ENCODE measurements at places on chromosomes 16 and 17. TPM values are rescaled to one million over a fixed set of nuclear protein-coding genes. Genes with fewer than 3 reads are reported as not detected.
A peak's percentile ranks its signal among the peaks of the same experiment; 100 is the strongest.

DNA sequence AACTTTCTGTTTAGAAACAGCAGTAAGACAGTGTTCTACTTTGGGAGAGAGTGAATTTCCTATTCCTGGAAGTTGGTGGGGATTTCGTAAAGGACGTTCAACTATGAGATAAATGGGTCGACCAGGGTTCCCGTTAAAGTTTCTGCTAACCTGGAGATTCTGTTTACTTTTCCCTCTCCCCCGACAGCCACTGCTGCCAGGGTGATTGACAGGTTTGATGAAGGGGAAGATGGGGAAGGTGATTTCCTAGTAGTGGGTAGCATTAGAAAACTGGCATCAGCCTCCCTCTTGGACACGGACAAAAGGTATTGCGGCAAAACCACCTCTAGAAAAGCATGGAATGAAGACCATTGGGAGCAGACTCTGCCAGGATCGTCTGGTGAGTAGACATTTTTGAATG is 1.3 kb downstream of the AATF start:
- H3K27me3 ChIP-seq: peaks cover 26% of the 10 kb centered on the region
- H3K36me3 ChIP-seq: peaks cover 42% of the 10 kb centered on the region

GRCh38 chr16:15798671-15799070 is 58.2 kb downstream of the MYH11 start:
- DNase-seq: no peak
- no peak overlapping the region for H3K27ac ChIP-seq
- H3K27me3 ChIP-seq: no peaks in the 10 kb centered on the region
- H3K36me3 ChIP-seq: no peaks in the 10 kb centered on the region
- H3K4me1 ChIP-seq: no peaks in the 10 kb centered on the region

DNA sequence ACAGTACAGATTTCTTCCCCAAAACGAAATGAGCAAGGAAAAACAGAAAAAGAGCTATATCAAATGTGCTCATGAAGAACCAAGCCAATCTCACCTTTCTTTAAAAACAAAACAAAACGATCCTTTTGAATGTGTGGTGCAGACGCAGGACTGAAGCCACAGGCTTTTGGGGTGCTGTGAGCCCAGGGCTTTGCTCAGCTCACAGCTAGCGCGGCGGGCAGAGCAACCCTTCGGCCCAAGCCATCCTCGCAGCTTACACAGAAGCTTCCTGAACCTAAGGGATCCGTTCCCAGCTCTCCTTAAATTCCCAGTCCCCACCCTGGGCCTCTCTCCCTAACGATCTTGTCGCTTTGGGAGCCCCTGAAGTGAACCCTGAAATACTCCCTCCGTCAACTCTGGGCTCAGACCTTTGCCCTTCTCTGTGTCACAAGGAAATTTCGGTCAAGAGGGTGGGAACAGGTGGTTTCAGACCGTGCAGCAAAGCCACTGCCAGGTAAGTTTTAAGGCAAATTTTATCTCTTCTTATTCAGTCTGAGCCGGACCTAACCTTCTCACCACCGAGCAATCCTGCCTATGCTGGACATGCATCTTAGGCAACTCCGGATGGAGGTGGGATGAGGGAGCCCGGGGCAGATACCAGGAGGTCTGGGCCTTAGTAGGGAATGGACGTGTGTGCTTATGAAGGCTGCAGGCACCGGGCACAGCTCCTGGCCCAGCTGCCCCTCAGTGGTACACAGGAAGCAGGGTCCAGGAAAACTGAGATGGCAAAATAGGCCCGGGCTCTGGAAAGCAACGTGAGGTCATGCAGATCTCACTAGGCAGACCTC is 52.0 kb downstream of the COTL1 start:
- H3K36me3 ChIP-seq: no peaks in the 10 kb centered on the region
- H3K27ac ChIP-seq: no peak overlapping the region
- DNase-seq: no peak
- no peak overlapping the region for H3K4me3 ChIP-seq
- peaks cover 32% of the 10 kb centered on the region for H3K4me1 ChIP-seq
- no peaks in the 10 kb centered on the region for H3K27me3 ChIP-seq

DNA sequence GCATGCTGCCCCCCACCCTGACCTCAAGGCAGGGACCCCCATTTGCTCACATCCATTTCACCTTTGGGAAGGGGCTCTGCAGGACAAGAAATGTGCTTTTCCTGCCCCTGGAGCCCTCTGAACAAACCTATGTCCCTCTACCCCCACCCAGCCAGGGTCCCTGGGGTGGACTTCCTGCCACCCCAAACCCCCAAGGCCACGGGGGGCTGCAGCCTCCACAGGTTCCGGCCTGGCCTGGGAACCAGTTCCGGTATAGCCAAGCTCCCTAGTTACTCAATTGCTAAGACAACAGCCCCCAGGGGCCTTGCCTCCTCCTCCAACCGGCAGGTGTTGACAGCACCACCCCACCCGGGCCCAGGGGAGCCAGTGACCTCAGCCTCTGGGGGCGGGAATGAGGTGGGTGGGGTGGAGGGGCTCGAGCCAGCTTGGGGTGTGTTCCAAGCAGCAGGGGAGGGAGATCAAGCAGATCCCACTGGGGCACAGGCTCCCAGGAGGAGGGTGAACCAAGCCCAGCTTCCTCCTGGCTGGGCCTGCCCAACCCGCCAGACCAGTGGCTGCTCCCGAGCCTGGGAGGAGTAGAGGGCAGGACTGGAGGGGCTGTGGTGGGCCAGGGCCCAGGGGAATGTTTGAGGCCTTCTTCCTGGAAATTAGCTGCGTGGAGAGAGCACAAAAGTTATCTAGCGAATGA is 6.6 kb downstream of the PNMT start:
- H3K27me3 ChIP-seq: no peaks in the 10 kb centered on the region
- H3K27ac ChIP-seq: peak overlapping the region; percentile 94
- H3K4me3 ChIP-seq: no peak overlapping the region
- H3K4me1 ChIP-seq: peaks cover 83% of the 10 kb centered on the region
- peak; percentile 54 for DNase-seq

- H3K27me3 ChIP-seq: no peaks in the 10 kb centered on the region
- H3K36me3 ChIP-seq: no peaks in the 10 kb centered on the region
- H3K27ac ChIP-seq: no peak overlapping the region
- DNase-seq: no peak
Measured at GRCh38 chr17:44826123-44826790, 3.8 kb downstream of the GJC1 start.

DNA sequence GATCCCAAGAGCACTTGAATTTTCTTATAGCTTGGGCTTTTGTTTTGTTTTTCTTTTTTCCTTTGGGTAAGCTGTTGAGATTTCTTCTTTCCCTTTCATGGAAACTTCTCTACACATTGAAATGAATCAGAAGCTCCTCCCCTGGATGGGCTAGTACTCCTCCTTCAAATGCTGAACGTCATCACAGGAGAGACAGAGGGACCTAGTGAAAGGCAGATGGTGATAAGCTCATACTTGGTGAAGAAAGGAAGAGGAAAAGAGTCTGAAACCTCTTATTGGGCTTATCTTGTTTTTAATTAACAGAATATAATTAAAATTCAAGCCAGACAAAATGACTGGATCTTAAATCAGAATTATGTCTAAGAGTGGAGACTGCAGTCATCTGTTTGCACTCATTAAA is 147.3 kb downstream of the SNX11 start:
- H3K36me3 ChIP-seq: no peaks in the 10 kb centered on the region
- H3K4me3 ChIP-seq: no peak overlapping the region
- no peaks in the 10 kb centered on the region for H3K27me3 ChIP-seq
- H3K27ac ChIP-seq: no peak overlapping the region
- no peaks in the 10 kb centered on the region for H3K4me1 ChIP-seq

- no peak overlapping the region for H3K4me3 ChIP-seq
- H3K36me3 ChIP-seq: no peaks in the 10 kb centered on the region
- peaks cover 7% of the 10 kb centered on the region for H3K4me1 ChIP-seq
- DNase-seq: no peak
- no peak overlapping the region for H3K27ac ChIP-seq
- H3K27me3 ChIP-seq: no peaks in the 10 kb centered on the region
Measured at GRCh38 chr16:69405757-69406156, 18.7 kb upstream of the CYB5B start.

- no peaks in the 10 kb centered on the region for H3K4me1 ChIP-seq
- no peaks in the 10 kb centered on the region for H3K27me3 ChIP-seq
- H3K27ac ChIP-seq: no peak overlapping the region
- H3K36me3 ChIP-seq: no peaks in the 10 kb centered on the region
Measured at GRCh38 chr17:79441356-79442160, 169.3 kb downstream of the RBFOX3 start.

- no peaks in the 10 kb centered on the region for H3K36me3 ChIP-seq
- H3K27ac ChIP-seq: no peak overlapping the region
- H3K4me1 ChIP-seq: no peaks in the 10 kb centered on the region
- H3K4me3 ChIP-seq: no peak overlapping the region
- no peaks in the 10 kb centered on the region for H3K27me3 ChIP-seq
Measured at GRCh38 chr16:17105239-17105797, 365.4 kb downstream of the XYLT1 start.

- H3K4me3 ChIP-seq: no peak overlapping the region
- H3K27me3 ChIP-seq: peaks cover 4% of the 10 kb centered on the region
- DNase-seq: no peak
- H3K27ac ChIP-seq: no peak overlapping the region
- H3K4me1 ChIP-seq: no peaks in the 10 kb centered on the region
Measured at GRCh38 chr17:5711344-5711743, 127.0 kb upstream of the NLRP1 start.

GRCh38 chr17:50130559-50131305 is 772 bp upstream of the SAMD14 start:
- no peak overlapping the region for H3K27ac ChIP-seq
- H3K36me3 ChIP-seq: peaks cover 25% of the 10 kb centered on the region
- peaks cover 28% of the 10 kb centered on the region for H3K27me3 ChIP-seq
- peaks cover 27% of the 10 kb centered on the region for H3K4me1 ChIP-seq
- H3K4me3 ChIP-seq: peak overlapping the region; percentile 49
- DNase-seq: peak; percentile 46

- H3K27me3 ChIP-seq: peaks cover 61% of the 10 kb centered on the region
- no peak overlapping the region for H3K4me3 ChIP-seq
- H3K27ac ChIP-seq: no peak overlapping the region
- DNase-seq: no peak
Measured at GRCh38 chr16:54281535-54282201, 4.9 kb downstream of the IRX3 start.

The NOMO2 gene
- polyA plus RNA-seq: 50.8 TPM

The RASL10B gene
- 0.06 TPM for polyA plus RNA-seq

The TM4SF5 gene
- not detected for polyA plus RNA-seq

The TEX14 gene
- 0.10 TPM for polyA plus RNA-seq

The SYT17 gene
- 24.9 TPM for polyA plus RNA-seq

The CD300A gene
- polyA plus RNA-seq: 5.7 TPM

The RNF43 gene
- 2.6 TPM for polyA plus RNA-seq

The SPATA32 gene
- 0.26 TPM for polyA plus RNA-seq

The MYH8 gene
- polyA plus RNA-seq: not detected

The THUMPD1 gene
- polyA plus RNA-seq: 72.6 TPM

Measured in B cell (primary cell).